ENCODE measurements at places on chromosomes 11 and 22.
A peak's percentile ranks its signal among the peaks of the same experiment; 100 is the strongest.

DNA sequence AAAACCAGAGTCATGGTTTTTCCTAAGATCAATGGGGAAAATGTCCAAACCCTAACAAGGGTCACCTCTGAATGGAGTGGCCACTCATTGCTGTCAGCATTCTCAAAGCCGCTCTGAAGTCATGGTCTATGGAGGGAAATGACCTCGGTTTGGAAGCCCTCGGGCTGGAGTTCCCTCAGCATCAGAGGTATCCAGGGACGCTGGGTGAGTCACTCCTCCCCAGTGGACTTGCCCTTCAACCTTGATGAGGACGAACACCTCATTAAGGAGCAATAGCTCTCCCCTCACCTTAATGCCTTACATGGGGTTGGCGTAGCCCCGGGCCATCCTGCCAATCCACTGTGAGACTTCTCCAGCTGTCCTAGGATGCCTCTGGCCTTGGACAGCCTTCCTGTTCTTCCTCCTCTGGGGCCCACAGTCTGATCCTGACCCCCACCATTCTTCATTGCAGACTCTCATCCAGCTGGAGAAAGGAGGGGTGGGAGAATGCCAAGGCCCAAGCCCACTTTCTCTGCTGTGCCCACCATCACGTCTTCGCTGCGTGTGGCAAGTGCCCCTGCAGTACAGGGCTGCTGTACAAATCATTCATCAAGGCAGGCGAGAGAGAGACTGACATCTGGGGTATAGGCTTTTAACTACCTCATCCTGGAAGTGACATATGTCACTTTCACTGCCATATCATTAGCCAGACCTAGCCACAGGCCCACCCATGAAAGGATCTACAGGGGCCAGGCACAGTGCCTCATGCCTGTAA is 25.4 kb upstream of the MYH9 start:
- no peak for DNase-seq

GRCh38 chr11:74506823-74507222 is 13.3 kb upstream of the LIPT2 start:
- DNase-seq = no peak

GRCh38 chr22:17875156-17875555 is 100.9 kb upstream of the BID start:
- no peak for DNase-seq

GRCh38 chr11:99901175-99901574 is 785.9 kb upstream of the ARHGAP42 start:
- DNase-seq = no peak

DNA sequence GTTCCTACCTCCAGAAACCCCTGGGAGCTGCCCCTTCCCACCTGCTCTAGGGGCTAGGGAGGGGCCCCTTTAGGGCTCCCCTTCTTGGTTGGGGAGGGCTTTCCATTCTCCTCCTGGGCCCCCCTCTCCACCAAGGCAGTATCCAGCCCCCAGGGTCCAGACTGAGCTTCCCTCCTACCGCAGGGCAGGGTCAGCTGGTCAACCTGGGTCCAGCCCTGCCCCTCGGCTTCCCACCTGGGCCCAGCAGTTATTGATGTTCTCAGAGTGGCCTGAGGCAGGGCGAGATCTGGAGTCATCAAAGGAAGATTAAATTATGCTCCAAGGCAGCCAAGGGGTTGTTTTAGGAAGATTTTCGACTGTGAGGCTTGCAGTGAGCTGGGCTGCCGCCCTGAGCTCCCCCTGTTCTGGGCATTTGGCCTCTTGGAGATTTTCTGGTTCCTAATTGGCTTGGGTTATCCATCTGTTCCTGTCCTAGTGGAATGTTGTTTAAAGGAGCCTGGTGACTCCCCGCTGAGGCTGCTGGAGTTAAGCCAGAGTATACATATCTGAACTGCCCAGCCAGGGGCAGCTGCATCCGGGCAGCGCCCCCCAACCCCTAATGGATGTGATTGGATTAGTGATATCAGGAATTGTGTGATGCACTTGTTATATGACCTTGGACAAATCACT is 1.8 kb upstream of the SLC22A8 start:
- no peak for DNase-seq

- DNase-seq = no peak
These were observed 501.9 kb downstream of the BRD1 start for GRCh38 chr22:49325531-49326395.

DNA sequence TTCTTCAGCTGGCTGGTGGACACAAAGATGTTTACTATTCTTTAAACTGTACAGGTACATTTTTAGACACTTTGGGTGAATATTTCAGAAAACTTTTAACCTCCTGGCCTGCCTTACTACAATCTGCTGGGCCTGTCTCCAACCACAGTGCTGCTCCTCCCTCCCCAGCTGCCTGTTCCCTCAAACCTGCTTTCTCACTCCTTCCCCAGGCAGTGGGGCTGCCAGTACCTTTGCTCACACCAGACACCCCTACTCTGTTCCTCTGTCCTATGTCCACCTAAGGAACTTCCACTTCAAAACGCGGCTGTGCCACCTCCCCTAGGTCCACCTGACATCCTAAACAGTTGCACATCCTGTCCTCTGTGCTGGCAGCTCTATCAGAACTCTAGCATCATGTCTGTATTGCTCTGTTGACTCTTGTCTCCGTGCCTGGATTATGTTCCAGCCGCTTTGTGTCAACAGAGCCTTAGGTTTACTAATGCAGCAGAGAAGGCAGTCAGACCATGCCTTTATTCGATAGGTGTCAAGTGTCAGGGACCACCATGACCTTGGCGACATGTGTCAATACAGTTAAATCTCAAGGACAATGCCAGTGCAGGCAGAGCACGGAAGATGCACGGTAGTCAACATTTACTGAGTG is 13.4 kb downstream of the ZP1 start:
- no peak for DNase-seq

DNA sequence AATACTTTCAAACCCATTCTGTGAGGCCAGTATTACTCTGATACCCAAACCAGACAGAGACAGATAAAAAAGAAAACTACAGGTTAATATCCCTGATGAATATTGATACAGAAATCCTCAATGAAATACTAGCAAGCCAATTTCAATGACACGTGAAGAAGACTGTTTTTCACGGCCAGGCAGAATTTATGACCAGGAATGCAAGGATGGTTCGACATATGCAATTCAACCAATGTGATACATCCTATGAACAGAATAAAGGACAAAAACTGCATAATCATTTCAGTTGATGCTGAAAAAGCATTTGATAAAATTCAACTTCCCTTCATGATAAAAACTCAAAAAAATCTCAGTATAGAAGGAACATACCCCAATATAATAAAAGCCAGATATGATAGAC is 44.5 kb downstream of the SLC22A24 start:
- DNase-seq = no peak

DNA sequence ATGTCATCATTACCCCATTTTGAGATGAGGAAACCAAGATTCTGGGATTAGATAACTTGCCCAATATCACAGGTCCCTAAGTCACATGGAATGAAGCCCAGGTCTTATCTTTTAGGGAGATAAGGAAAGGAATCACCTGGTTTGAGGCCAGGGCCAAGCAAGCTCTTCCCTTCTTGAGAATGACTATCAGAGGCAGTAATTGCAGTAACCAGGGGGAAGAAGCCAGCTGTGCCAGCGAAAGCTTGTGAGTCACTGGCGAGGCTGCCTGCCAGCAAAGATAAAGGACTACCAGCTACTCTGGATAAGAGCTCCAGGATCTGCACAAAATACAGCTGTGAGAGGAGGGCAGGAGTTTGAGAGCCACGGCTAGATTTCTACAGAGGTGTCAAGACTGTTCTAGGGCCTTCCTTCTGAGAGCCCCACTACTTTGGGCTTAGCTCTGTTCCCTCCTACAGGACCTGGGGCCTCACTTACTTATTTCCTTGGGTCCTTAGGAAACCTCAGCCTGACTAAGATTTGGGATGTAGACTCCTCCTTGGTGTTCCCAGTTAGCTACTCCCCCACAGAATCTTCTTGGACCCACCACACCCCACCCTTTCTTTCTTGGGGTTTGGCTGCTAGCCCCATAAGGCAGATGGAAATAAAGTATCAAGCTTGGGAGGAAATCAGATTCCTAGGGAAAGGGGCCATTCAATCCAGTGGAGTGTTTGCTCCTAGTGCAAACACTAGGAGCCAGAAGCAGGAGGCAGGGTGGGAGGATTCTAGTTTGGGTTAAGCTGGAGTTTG is 9.7 kb upstream of the CCKBR start:
- peak; percentile 30 for DNase-seq

- DNase-seq = peak; percentile 40
These were observed 1068.8 kb downstream of the DLG2 start for GRCh38 chr11:84558085-84558905.
